GM12878 (cell line): ENCODE measurements at places on chromosomes 3 and 15. TPM values are rescaled to one million over a fixed set of nuclear protein-coding genes. Genes with fewer than 3 reads are reported as not detected.

Gene COL8A1
- polyA plus RNA-seq = 0.17 and 0.19 TPM in 2 replicates

Gene PLSCR2
- polyA plus RNA-seq = not detected in 2 replicates

Gene CLK3
- polyA plus RNA-seq = 52.0 and 58.2 TPM in 2 replicates

DNA sequence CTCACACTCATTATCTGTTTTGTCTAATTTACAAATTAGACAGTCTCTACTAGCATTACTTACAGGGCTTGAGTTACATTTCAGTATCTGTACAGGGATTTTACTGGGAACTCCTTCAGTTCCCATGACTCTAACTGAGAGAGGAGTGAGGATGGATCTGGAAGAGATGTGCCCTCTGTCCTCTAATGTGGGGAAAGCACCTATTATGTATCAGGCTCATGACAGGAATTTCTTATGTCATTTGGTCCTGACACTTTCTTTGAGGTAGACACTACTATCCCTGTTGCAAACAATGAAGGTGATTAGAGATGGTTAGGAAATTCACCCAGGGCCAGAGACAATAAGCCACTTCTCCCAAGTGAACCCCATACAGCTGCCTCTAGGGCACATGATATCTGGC lies 10.9 kb upstream of the NCKIPSD start:
- H3K4me1 ChIP-seq = no peaks in the 10 kb centered on the region
- H3K27me3 ChIP-seq = no peaks in the 10 kb centered on the region
- no peak for DNase-seq
- H3K4me3 ChIP-seq = no peak overlapping the region
- peaks cover 20% of the 10 kb centered on the region for H3K36me3 ChIP-seq

Gene WNT7A
- polyA plus RNA-seq = not detected in 2 replicates

Gene BLM
- 37.6 and 41.9 TPM in 2 replicates for polyA plus RNA-seq

DNA sequence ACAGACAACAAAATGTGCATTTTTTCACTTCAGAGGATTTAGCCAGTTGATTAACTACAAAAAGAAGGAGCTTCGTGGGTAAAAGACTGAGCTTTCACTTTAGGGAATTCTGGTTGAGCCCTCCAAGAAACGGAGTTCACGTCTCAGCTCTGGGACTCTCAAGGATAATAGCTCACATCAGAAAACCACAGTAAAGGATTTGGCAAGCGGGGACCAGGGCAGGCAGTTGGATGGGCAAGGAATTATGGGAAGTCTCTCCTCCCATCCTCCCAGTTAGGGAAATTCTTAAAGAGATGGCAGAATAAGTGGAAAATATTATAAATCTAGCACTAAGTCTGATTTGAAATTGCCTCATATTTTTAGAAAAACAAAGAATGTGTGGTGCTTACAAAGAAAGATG lies 188.3 kb upstream of the EOMES start:
- H3K27ac ChIP-seq = no peak overlapping the region
- no peak for DNase-seq
- no peaks in the 10 kb centered on the region for H3K36me3 ChIP-seq
- H3K4me3 ChIP-seq = no peak overlapping the region

- no peak overlapping the region for H3K27ac ChIP-seq
- DNase-seq = no peak
- no peak overlapping the region for H3K4me3 ChIP-seq
- no peaks in the 10 kb centered on the region for H3K27me3 ChIP-seq
These were observed 9.6 kb downstream of the XCR1 start for GRCh38 chr3:46017720-46018119.

DNA sequence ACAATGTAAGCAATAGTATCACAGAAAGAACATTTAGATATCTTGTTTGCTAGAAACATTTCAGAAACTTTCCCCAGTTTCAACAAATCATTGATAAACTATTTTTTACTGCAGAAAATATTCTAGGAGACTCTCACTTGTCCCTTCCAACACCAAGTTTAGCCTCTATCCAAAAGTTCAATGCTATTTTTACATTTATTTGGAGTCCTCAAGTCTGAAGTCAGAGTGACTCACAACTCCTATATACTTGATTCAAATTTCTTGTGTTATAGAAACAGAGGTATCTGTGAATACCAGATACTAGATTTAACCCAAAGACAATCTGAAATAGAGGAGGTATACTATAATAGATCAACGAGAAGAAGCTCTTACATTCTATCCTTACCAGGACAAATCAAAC lies 49.6 kb downstream of the RFX7 start:
- H3K4me1 ChIP-seq = no peaks in the 10 kb centered on the region
- H3K4me3 ChIP-seq = no peak overlapping the region
- H3K27ac ChIP-seq = no peak overlapping the region
- DNase-seq = no peak

GRCh38 chr15:29636140-29636539 lies 186.1 kb downstream of the TJP1 start:
- no peaks in the 10 kb centered on the region for H3K4me1 ChIP-seq
- H3K27me3 ChIP-seq = no peaks in the 10 kb centered on the region

Gene PAK2
- 29.4 and 35.9 TPM in 2 replicates for polyA plus RNA-seq

GRCh38 chr15:65970937-65971740 lies 101.8 kb downstream of the RAB11A start:
- peaks cover 2% of the 10 kb centered on the region; the same call in 1 of the 2 replicates for H3K27me3 ChIP-seq
- no peak overlapping the region for H3K27ac ChIP-seq
- H3K36me3 ChIP-seq = no peaks in the 10 kb centered on the region

DNA sequence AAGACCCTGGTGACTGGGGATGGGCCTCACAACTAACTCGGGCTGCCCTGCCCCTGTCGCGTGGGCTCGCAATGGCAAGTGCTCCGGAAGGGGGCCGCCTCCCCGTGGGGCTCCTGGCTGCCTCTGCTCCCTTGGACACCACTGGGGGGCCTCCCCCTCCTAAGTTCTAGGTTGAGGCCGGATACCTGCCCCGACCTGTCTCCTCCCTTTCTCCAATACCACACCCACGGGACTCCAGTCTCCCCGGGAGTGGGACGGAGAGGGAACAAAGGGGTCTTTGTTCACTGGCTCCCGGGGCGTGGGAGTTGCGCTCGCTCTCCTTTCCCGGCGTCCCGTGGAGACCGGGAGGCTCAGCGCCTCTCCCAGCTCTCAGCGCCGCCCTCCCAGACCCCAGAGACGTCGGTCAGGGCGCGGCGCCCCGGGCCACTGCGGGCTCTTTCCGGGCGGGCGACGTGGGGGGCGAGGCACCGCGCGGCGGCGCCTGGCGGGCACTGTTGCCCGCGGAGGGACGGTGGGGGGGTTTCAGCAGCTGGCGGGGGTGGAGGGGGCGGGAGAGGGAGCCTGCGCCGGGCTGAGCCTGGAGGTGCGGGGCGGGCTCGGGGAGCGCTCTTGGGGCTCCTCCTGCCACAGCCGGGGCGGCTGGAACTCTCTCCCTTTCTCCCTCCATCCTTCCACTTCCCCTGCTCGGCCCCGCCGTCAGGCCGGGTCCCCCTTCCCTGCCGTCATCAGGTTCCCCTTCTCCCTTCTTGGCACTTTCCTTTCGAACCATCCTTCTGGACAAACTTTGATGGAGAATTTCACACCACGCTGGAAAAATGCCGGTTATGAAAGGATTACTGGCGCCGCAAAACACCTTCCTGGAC lies at the start of gene KCNH8:
Gene KCNH8, plus strand, starts transcription at position 606 of the 863 bp plus-strand sequence. Its CDS starts 210 bp downstream, at position 816.
- no peaks in the 10 kb centered on the region for H3K36me3 ChIP-seq
- no peak within 1 kb of the TSS for H3K27ac ChIP-seq
- H3K4me3 ChIP-seq = peak within 1 kb of the TSS; percentile 70
- DNase-seq = no peak
- H3K4me1 ChIP-seq = no peaks in the 10 kb centered on the region

DNA sequence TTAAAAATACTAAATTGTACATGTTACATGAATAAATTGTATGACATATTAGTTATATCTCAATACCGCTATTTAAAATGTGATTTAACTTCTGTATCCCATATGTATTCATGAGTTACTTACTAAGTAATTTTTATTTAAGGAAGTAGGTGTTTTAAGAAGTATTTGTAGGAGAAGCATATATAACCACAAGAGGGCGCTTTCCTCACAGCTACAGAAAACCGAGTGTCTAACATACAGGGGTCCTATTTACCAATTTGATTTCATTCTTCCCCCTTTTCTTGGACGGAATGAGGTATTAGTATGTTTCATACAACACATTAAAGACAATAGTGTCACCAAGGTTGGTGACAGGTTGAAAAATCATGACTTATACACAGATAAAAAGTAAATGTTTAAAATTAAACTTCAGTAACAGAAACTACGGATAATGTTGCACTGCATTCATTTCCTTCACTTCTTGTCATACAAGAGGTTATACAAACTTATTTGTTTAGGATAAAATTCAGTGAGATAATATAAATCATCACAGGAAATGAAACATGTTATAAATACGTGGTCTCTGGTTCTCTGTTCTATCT lies 253.6 kb downstream of the MAGI1 start:
- no peaks in the 10 kb centered on the region for H3K36me3 ChIP-seq
- H3K27ac ChIP-seq = no peak overlapping the region
- DNase-seq = no peak
- H3K4me1 ChIP-seq = no peaks in the 10 kb centered on the region
- no peaks in the 10 kb centered on the region for H3K27me3 ChIP-seq
- H3K4me3 ChIP-seq = no peak overlapping the region

Gene MTFMT
- polyA plus RNA-seq = 18.1 and 29.8 TPM in 2 replicates

DNA sequence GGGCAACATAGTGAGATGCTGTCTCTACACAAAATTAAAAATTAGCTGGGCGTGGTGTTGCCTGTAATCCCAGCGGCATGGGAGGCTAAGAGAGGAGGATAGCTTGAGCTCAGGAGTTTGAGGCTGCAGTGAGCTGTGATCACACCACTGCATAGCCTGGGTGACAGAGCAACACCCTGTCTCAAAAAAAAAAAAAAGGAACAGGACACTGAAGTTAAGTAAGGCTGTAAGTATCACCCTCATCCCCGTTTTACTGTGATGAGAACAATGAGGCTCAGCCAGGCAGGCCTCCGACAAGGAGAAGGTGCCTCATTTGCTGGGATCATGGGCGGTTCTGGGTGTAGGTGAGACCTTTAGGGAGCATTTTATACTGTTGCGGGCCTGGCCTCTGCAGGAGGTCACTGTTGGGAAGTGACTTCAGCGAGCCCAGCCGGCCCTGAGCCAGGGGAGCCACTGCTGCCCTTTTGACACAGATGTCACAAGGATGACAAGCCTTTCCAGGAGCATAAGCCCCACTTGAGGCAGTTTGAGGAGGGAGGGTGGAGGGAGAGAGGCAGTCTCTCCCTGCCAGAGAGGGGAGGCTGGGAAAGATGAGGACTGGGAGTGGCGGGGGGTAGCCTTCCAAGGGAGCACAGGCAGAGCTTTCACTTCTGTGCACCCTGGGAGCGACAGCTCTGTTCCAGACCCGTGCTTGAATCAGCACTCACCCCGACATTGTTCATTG lies 30.8 kb downstream of the IRAK2 start:
- H3K27ac ChIP-seq = peak overlapping the region; percentile 98
- H3K4me1 ChIP-seq = peaks cover 77% of the 10 kb centered on the region
- DNase-seq = no peak
- no peaks in the 10 kb centered on the region for H3K27me3 ChIP-seq
- H3K36me3 ChIP-seq = no peaks in the 10 kb centered on the region

Gene LIPH
- 4.2 and 5.1 TPM in 2 replicates for polyA plus RNA-seq

Gene MSL2
- 6.6 and 8.3 TPM in 2 replicates for polyA plus RNA-seq

GRCh38 chr3:188671971-188672370 lies 499.8 kb upstream of the TPRG1 start:
- no peaks in the 10 kb centered on the region for H3K36me3 ChIP-seq
- no peak overlapping the region for H3K4me3 ChIP-seq
- H3K4me1 ChIP-seq = no peaks in the 10 kb centered on the region
- no peak for DNase-seq

DNA sequence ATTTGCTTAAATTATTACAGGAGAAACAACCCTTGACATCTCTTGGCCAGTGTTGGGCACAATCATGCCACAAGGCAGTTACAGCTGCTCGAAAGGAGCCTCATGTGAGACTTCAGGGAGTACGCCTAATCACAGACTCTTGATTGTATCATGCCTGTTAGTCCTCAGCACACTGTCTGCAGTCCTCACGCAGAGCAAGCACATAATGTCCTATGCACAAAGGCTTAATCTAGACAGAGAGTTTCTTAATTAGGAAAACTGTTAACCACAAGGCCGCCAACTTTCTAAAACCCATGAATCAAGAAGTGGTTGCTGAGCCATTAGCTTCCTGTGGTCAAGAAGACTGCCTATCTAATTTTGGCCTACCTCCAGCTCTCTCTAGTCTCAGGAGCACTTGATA lies 172.0 kb downstream of the UNC13C start:
- H3K27me3 ChIP-seq = no peaks in the 10 kb centered on the region
- no peak overlapping the region for H3K4me3 ChIP-seq
- DNase-seq = peak; percentile 69
- H3K4me1 ChIP-seq = no peaks in the 10 kb centered on the region
- no peak overlapping the region for H3K27ac ChIP-seq
- no peaks in the 10 kb centered on the region for H3K36me3 ChIP-seq

Gene GLCE
- 3.3 and 3.7 TPM in 2 replicates for polyA plus RNA-seq

Gene PLXND1
- not detected in 2 replicates for polyA plus RNA-seq

DNA sequence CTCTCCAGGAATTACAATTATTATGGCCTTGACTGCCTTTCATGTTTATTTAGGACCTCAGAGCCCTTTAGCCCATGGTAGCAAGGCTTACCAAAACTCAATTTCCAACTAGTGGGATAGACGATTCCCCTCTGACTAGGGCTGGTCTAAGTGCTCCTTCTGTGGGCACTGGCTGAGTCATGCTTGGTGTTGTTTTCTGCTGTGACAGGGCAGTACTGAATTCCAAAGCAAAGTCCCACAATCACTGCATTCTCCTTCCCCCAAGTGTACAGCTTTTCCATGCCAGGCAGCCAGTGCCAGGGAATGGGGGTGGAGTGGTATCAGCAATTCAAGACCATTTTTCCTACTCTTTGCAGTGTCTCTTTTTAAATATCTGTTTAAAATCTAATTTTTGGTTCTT lies 509.0 kb upstream of the NECTIN3 start:
- no peaks in the 10 kb centered on the region for H3K36me3 ChIP-seq
- H3K27ac ChIP-seq = no peak overlapping the region
- H3K27me3 ChIP-seq = no peaks in the 10 kb centered on the region
- no peak overlapping the region for H3K4me3 ChIP-seq

DNA sequence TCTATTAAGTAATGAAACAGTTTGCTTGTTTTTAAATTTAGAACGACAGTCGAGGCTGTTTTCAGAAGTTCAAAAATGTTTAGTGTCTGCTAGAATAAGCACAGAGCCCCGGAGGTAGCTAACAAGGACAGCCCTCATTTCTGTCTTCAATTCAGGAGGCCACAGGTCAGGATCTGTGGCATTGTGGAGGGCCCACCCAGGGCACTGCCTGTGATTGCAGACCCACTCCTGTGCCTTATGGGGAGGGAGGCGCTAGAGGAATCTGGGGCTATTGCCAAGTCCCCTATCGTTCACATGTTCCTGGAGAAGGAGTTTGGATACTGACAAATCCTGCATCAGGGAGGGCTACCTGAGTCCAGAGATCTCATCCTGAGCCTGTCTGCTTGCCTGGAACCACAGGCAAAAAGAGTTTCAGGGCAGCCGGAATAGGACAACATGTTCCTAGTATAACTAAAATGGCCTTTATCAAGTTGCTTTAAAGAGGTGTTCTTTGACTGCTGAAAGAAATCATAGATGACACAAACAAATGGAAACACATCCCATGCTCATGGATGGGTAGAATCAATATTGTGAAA lies 141.5 kb upstream of the ROPN1 start:
- no peak overlapping the region for H3K4me3 ChIP-seq
- no peaks in the 10 kb centered on the region for H3K36me3 ChIP-seq
- H3K27ac ChIP-seq = no peak overlapping the region
- H3K27me3 ChIP-seq = peaks cover 2% of the 10 kb centered on the region
- DNase-seq = no peak

Gene ACTC1
- polyA plus RNA-seq = 1.3 and 1.6 TPM in 2 replicates

GRCh38 chr15:55829826-55830225 lies 86.9 kb upstream of the PRTG start:
- peak; percentile 32 for DNase-seq
- H3K4me1 ChIP-seq = peaks cover 11% of the 10 kb centered on the region
- H3K36me3 ChIP-seq = no peaks in the 10 kb centered on the region
- H3K4me3 ChIP-seq = no peak overlapping the region
- H3K27me3 ChIP-seq = no peaks in the 10 kb centered on the region
- H3K27ac ChIP-seq = peak overlapping the region; percentile 18; the same call in 1 of the 2 replicates
